ENCODE measurements at places on chromosomes 1 and 21. TPM values are rescaled to one million over a fixed set of nuclear protein-coding genes. Genes with fewer than 3 reads are reported as not detected.

Gene EXOC8
- 28.9 TPM for total RNA-seq

GRCh38 chr1:27590917-27591508 is 12.9 kb downstream of the AHDC1 start:
- DNase-seq, result no peak

Gene PTPRC
- total RNA-seq, result not detected

DNA sequence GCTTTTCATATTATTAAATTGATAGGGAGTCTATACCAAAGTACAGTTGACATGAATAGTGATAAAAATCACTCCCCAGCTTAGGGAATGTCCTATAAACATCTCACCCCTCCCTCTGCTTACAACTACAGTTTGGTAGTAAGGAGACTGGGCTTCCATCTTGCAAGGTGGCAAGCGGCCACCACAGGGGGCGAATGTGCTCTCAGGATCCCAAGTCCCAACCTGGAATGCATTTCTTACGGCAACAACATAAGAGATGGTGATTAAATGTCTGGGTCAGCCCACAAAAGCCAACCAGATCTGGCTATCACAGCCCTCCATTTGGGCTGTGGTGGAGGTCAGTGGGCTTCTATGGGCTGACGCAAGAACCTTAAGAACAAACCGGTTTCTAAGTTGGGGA is 68.0 kb downstream of the SMYD2 start:
- no peak for DNase-seq

GRCh38 chr1:210815641-210816550 is 318.1 kb downstream of the KCNH1 start:
- no peak for DNase-seq

DNA sequence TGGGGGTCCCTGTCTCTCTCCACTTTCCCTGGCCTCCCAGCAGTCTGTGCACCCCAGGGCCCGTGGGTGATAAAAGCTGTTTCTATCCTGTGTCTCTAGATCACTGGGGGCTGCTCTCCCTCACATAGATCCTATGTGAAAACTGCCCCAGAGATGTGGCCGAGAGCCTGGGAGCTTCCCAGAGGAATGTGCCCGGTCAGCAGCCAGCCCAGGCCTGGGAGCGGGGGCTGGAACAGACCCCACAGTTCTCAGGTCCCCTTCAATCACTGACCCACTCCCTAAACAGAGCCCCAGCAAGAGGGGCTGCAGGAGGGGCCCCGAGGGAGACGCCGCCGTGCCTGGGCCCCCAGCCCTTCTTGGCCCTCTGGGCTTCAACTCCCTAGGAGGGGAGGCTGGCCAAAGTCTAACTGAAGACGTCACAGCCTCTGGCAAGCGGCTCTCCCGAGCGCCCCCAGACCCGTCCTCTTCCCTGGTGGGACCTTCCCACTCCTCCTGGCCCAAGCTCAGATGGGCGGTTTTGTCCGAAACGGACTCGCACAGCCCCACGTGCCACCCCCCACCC is 403 bp downstream of the MXRA8 start:
- DNase-seq, result no peak

- DNase-seq, result no peak
Observed at GRCh38 chr1:26784023-26784871, 3.5 kb upstream of the PIGV start.

DNA sequence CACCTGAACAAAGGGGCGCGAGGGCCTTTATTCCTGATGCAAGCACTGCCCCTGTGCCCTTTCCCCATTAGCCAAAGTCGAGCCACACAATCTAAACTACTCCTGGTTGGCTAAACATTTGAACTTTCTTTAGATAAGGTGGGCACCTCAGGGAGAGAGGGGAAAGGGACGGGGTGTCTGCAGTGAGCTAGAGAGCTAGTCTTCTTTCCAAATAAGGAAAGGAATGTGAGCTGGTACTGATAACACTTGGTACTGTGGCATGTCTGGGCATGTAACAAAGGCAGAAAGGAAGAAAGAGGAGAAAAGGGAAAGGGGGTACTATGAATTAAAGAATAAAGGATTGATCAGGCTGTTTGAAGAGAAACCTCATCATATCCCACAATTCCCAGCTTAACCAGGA is 62.8 kb downstream of the OVGP1 start:
- no peak for DNase-seq

Gene MYBPH
- total RNA-seq, result not detected

- no peak for DNase-seq
Observed at GRCh38 chr1:31796707-31797106, 19.1 kb downstream of the SPOCD1 start.

Gene TMEM51
- total RNA-seq, result 6.4 TPM

Gene DNM3
- total RNA-seq, result 0.59 TPM

Gene GUCA2A
- total RNA-seq, result not detected

DNA sequence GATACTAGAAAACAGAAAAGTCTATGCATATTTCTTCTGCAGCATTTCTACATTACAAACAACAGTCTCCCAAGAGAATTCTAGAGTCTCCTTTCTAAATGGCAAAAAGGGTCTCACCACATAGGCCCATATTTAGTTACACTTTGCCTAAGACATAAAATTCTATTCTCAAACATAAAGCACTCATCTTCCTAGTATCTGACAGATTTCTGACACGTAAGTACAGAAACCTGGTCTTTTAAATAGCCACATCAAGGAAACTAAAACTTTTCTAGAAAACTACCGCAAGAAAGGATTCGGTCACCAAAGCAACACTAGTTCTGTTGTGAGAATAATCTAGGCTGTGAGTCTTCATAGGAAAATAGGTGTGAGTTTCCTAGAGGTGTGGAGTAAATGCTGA is 33.6 kb upstream of the CTSK start:
- no peak for DNase-seq

GRCh38 chr1:100866041-100866900 is 28.4 kb downstream of the EXTL2 start:
- DNase-seq, result peak; percentile 39

Gene FAM78B
- 0.13 TPM for total RNA-seq

Gene IL6R
- total RNA-seq, result 5.7 TPM

Gene CDC42BPA
- 67.7 TPM for total RNA-seq

DNA sequence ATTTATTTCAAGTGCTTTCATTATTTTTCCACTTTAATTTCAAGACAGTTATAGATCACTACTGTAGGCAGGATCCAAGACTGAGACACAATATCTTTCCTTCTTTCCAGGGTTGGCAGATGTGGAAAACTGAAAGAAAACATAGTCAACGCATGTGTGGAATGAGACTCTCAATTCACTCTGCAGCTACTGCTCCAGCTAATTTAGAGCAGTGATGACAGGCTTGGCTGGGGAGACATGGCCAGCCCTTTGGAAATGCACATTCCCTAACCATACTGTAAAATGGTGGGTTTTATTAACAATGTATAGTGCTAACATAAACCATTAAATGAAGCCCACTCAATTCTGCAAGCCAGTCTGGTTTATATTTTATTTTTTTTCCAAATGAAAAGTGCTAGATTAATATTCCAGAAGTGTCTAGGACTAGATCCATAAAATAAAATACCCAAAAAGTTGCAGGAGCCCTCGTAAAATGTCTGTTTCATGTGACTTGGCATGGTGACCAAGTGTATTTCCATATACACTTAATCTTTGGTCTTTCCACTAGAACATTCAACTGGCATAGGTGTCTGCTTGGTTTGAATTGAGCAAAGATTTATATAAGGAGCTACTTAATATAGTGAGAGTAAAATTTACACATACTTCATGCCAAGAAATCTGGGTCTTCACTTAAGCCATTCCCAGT is 32.9 kb downstream of the COL11A1 start:
- DNase-seq, result no peak

GRCh38 chr1:230263568-230264195 is 162.4 kb downstream of the PGBD5 start:
- no peak for DNase-seq

DNA sequence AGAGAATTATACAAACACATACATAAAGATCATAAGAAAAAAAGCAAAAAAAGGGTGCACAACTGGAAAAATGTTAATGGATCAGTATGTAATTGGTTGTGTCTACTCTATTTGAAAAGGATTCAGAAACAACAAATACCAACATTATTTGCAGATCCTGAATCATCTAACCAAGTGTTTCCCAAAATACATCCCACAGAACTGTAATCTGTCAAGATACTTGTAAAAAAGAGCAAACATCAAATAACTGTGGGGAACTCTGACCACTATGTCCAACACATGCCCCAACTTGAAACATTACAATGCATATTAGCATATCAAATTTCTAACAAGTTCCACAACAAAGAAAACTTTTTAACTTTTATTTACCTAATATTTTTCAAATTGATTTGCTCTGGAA is 22.6 kb downstream of the ANKRD13C start:
- no peak for DNase-seq

GRCh38 chr1:176157995-176158394 is 49.1 kb downstream of the COP1 start:
- DNase-seq, result no peak

GRCh38 chr1:94734963-94735901 is 84.9 kb upstream of the SLC44A3 start:
- DNase-seq, result no peak

Gene MYOM3
- 0.14 TPM for total RNA-seq

Gene HENMT1
- total RNA-seq, result 3.7 TPM

Gene USH2A
- not detected for total RNA-seq

Gene ADAMTS1
- 70.9 TPM for total RNA-seq

- DNase-seq, result no peak
Observed at GRCh38 chr1:241451956-241452355, 67.6 kb downstream of the FH start.

DNA sequence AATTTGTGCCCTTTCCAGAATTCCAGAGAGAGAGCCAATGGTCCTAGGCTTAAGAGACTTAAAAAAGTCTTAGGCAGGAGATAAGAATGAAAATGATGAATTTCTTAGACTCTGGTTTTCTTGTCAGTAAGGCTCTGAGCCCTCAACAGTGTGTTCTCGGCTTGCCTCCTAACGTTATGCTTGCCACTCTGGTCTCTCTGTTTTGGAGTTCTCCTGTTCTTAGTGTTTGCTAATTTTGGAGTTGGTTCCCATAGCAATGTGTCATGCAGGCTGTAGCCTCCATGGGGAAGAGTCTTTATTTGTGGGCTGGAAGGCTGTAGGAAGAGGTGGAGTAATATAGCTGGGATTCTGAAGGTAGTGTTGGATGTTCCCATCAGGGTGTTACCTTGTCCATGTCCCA is 19.9 kb downstream of the TBX19 start:
- no peak for DNase-seq

Gene MTARC2
- total RNA-seq, result 8.0 TPM

DNA sequence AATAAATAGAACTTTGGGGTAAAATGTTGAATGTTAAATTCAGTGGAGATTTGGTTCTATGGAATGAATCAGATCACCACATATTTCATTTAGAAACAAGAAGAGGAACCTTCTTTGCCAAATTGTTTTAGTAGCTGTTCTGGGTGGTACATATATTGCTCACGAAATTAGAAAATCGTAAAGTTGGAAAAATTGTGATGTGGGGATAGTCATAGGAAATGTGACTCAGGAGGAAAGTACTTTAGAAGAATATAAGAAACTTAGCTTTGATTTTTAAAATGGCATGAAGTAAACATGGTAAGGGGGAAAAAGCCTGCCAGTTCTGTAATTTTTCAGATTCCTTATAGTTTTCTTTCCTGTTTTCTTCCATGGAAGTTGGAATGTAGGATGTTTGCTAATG is 27.4 kb downstream of the RRP15 start:
- no peak for DNase-seq

GRCh38 chr1:60415696-60416095 is 342.1 kb upstream of the C1orf87 start:
- DNase-seq, result no peak

DNA sequence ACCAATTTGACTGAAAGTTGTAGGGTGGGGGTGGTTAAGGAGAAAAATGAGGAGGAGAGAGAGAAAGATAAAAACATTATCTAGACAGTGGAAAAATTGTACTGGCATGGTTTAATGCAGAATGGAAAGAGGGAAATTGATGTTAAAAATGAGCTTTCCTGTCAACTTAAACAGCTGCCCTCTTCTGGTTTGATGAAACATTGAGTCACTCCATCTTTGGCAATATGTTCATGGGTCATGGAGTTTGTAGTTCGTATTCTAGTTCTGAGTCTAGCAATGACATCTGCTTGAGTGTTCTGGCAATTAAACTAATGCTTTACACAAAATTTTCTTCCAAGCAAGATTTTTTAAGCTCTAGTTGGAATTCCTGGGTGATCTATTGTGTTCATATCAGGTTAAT is 9.6 kb downstream of the ZNF648 start:
- no peak for DNase-seq

- DNase-seq, result no peak
Observed at GRCh38 chr1:168083456-168084325, 53.0 kb downstream of the GPR161 start.

GRCh38 chr1:12516741-12517140 is 101.3 kb downstream of the DHRS3 start:
- DNase-seq, result no peak

DNA sequence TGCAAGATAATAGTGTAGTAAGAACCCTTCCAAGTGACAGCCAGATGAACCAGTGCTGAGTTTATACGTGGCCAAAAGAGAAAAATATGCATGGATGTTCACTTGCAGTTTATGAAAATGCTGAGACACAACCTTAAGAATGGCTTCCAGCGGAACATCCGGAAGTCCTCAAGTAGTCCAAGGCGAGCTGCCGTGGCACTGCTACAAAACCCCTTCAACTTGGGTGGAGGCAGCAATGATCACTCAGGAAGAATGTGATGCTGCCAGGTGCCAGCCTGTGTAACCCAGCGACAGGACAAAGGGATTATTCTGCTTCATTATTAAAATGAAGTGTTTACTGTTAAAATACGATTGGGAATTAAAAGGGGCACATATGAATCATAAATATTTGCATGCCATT is 179.6 kb downstream of the RUNX1 start:
- no peak for DNase-seq

- DNase-seq, result no peak
Observed at GRCh38 chr1:4108758-4109627, 208.9 kb upstream of the C1orf174 start.
